Stimulated activated CD4-positive, alpha-beta T cell treated with anti-CD3 and anti-CD28 coated beads, Interleukin-1b, Interleukin-23, amount 100 ng/mL, for 24 hours (primary cell): ENCODE measurements at places on chromosomes 7 and 10.

DNA sequence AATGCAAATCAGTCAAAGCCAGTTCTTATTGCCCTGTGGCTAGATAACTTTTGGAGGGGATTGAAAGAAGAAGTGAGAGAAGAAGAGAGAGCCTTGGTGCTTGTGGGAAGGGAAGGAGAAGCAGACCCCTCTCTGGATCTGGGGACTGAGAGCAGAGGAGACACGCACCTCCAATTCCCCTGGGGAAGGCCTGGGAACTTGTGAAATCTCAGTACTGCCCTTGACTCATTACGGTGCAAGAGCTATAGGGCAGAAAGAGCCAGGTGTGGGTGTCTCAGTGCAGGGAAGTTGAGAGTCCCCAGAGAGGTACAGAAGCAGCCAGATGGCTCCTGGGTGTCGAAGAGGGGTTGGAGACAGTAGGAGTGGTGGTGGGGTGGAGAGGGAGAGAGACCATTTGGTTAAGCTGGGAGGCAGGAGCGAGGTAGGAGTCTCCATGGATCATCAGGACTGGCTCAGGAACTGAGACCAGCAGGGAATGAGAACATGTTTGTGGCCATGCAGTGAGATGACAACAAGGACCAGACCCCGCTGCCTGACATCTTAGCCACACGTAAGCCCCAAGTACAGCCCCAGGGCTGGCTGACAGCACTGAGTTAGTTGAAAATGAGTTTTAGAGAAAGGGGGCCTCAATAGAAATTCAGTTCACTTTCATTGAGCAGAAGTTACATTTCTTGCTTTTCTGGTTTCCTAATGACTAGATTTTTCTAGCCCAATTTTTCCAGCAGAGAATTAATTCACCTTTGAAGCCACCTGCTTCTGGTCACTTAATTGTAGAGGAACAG is 238.2 kb downstream of the BUB3 start:
- no peak for DNase-seq

DNA sequence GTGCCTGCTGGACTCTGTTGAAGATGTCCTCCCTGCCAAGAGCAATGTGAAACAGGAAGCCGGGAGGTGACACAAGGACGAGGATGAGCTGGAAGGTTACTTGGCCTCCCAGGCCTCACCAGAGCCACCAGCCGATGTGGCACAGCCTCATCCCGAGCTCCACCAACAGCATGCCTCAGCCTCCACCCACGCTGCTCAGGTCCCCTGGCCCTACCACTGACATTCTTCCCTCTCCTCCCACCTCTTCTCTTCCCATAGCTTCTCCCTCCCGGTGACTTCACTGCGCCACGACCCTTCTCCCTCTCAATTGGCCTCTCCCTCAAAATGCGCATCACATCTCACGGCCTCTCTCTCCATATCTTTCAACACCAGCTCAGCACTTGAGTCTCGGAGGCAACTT is 249.9 kb downstream of the SKAP2 start:
- no peak for DNase-seq

- no peak for DNase-seq
Observed at GRCh38 chr10:120456143-120456625, 843 bp upstream of the PLPP4 start.

- DNase-seq: no peak
Observed at GRCh38 chr7:81143856-81144255, 225.0 kb upstream of the SEMA3C start.
